ENCODE measurements at places on chromosomes 2 and 18.

DNA sequence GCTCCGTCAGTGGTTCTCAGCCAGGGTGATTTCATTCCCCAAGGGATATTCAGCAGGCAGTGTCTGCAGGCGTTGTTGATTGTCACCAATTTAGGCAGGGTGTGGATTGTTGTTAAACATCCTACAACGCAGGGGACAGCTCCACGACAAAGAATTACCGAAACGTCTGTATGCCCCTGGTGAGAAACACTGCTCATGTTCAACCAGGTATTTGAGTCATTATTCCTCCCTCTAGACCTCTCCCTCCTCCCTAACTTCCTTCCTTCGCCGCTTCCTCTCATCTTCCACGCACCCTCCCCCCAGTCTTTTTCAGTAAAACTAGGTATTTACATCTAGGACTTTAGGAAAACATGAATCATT, 50.8 kb downstream of the NCK2 start:
- DNase-seq: no peak

- no peak for DNase-seq
These were observed 54.3 kb upstream of the LPIN2 start for GRCh38 chr18:3067165-3067661.

GRCh38 chr18:12658426-12659138, 675 bp upstream of the SPIRE1 start:
- DNase-seq: no peak

DNA sequence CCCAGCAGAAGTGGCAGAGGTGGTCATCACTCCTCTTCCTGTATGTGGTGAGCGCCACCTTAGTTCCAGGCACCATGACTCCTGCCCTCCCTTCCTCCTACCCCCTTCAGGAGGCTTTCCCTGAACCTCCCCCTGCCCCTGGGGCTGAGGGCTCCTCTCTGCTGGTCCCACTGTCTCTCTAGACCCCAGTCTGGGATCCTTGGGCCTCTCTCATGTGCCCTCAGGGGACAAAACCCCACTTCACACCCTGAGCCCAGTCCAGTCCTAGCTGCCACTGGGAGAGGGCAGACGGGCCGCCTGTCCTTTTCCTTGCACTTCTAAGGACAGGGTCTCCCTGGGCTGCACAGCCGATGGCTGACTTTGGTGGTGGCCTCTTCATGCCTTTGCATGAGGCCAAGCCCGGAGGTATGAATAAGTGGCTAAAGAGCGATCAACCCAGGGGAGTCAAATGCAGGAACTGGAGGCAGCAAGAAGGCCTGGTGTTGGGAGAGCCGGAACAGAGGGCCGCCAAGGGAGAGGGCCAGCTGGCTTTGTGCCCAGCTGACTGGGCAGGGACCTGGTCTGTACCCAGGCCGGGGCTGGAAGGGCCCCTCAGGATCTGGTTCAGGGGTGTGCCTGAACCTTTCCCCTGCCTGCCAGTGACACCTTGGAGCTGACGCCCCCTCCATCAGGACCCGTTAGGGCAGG, 29.5 kb downstream of the GLI2 start:
- DNase-seq: no peak

GRCh38 chr2:85704800-85705679, 10.9 kb downstream of the GNLY start:
- DNase-seq: no peak

GRCh38 chr18:23226391-23226790, 91.1 kb downstream of the CABLES1 start:
- no peak for DNase-seq

DNA sequence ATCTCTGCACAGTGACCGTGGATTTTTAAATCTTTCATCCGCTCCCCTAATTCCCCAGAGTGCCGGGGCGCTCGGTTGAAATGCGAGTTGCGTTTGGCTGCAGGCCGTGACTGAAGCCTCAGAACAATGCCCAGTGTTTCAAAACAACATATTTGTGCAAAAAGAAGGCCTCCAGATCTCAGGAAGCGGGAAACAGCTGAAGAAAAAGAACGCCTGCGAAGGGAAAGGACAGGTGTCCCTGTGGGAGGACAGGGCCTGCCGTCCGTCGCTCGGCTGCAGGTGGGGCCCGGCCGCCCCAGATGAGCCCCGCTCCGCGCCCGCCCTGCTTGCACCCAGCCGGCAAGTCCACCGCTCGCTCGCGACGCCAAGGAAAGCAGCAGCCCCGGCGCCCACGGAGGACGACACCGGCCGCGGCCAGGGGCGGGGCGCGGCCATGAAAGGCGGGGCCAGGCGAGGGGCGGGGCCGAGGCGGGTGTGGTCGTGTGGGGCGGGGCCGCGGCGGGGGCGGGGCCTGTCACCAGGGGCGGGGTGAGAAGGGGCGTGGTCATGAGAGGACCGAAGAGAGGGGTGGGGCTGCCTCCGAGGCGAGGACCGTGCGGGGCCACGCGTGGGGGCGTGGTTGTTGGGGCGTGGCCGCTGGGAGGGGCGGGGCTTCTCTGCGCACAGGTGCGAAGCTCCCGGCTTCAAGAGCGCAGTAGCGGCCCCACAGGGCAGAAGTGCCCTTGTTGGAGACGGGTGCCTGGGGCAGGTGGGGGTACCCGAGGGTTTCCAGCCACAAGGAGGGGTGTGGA, 17.6 kb upstream of the BOK start:
- DNase-seq: peak; percentile 40

DNA sequence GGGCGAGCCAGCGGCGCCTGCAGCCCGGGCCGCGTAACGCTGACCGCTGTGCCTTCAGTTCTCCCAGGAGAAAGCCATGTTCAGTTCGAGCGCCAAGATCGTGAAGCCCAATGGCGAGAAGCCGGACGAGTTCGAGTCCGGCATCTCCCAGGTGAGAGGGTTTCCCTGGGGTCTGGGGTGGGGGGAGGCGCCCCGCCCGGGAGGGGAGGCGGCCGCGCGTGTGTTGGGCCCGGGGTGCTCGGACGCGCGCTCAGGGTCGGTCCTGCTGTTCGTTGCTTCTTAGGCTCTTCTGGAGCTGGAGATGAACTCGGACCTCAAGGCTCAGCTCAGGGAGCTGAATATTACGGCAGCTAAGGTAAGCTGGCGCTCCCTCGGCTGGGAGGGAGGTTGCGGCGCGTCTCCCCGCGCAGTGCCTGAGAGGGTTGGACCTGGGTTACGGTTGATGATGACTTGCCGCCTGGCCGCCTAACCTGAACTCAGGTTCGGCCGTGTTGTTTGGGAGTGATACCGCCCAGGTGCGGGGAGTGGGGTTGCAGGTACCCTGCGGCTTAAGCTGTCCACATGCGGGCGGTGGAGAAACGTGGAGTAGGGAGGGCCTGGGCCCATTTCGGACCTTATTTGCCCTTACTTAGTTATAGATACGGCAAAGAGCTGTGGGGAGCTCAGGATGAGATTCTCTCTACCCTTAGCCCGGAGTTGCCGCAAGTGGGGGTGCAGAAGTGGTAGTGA, 638 bp downstream of the RPS7 start:
- peak; percentile 41 for DNase-seq

DNA sequence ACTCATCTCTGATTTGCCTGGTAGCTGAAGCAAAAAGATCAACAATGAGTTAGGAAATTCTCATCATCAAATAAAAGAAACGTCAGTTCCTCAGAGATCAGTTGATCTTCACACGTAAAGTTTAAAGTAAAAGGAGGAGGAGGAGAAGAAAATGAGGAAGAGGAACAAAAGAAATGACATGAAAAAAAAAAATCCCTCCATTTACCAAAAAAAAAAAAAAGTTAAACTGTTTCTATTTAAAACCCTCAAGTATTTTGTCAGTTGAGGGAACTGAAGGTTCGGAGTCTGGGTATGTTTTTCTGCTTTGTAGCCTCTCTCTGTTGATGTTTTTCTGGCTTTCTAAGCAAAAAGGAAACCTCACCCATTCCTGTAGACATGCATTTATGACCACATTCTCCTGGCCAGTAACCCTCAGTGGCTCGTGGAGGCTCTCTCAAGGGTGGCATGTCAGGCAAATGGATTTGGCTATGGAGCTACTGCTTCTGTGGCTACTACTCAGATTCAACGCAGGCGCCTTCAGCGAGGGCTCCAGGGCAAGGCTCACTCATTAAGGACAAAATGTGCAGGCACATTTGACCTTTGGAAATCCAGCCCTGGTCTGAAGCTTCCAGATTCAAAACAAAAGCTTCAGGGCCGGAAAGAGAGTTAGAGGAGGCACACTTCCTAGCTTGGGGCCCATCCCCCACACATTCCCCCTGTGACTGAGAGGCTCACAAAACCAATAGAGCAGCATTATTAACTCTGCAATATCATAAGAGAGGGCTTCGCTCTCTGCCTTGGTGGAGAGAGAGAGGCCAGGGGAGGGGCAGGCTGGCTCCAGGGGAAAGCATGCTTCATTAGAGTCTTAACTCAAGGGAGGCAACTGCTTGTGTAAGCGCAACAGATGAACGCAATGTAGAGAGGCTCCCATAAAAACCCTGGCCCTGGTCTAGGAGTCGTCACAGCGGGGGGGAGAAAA, 22.3 kb downstream of the KLF7 start:
- no peak for DNase-seq

GRCh38 chr2:178478130-178478438, 316 bp downstream of the FKBP7 start:
- DNase-seq: no peak

GRCh38 chr18:56511996-56512395, 126.4 kb downstream of the TXNL1 start:
- DNase-seq: no peak

GRCh38 chr2:162233197-162233596, 10.0 kb downstream of the FAP start:
- DNase-seq: no peak

DNA sequence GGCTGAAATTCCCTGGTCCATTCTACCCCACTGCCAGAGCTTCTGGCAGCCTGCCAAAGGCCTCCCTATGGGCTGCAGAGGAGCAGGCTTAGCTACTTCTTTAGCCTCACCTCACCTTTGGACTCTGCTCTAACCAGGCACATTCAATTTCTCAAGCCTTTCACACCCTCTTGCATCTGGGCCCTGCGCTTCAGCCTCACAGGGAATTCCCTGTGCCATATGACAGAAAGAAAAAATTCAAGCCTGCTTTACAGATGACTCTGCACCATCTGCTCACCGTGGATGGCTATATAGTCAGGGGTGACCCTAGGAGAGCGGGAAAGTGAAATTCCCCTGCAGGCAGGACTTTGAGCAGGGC, 62.5 kb downstream of the REEP1 start:
- DNase-seq: peak; percentile 97

- DNase-seq: no peak
These were observed 3.7 kb upstream of the GKN1 start for GRCh38 chr2:68970566-68971265.
